Eye (tissue), 1 donor: ENCODE measurements at places on chromosomes 16 and 17.

GRCh38 chr16:17364319-17365210 lies 106.2 kb downstream of the XYLT1 start:
- DNase-seq = peak; percentile 77

- DNase-seq = no peak
Observed at GRCh38 chr17:75566416-75566815, 21.2 kb upstream of the MYO15B start.

DNA sequence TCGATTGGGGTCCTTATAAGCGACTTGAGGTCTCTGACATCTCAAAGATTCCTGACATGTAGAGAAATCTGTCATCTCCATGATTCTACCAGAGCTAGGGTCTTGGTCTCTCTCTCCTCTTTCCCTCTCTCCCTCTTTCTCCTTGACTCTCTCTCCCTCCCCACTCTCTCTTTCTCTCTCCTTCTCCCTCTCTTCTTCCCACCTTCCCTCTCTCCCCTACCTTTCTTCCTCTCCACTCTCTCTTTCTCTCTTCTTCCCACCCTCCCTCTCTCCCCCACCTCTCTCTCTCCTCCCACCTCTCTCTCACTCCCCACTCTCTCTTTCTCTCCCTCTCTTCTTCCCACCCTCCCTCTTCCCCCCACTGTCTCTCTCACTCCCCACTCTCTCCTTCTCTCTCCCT lies 32.6 kb downstream of the B4GALNT2 start:
- no peak for DNase-seq

- DNase-seq = no peak
Observed at GRCh38 chr17:61942085-61942484, 14.3 kb upstream of the INTS2 start.

DNA sequence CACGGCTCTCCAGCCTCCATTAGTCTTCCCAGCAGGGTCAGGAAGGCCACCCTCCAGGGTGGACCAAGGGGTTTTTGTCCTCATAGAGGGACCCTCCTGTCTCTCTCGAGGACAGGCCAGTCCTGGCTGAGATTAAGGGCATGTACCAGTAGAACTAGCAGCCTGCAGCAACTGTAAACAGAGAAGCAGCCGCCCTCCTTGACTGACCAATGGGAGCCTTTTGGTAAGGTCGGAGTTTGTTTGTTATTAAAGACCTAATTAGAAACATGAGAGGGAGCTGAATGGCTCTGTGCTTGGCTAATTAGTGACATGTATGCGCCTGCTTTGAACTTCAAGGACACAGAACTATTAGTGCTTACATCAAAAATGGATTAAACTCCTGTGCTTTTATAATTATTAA lies 80.0 kb downstream of the CCDC182 start:
- DNase-seq = peak; percentile 62

- DNase-seq = peak; percentile 66
Observed at GRCh38 chr17:78343187-78343542, 16.7 kb downstream of the SOCS3 start.
